NCI-H1092 treated with DMSO at 0.1 percent for 48 hours (cell line): ENCODE measurements at places on chromosomes 16 and 17.

GRCh38 chr17:28324267-28324745, 5.3 kb downstream of the TMEM97 start:
- DNase-seq: no peak

DNA sequence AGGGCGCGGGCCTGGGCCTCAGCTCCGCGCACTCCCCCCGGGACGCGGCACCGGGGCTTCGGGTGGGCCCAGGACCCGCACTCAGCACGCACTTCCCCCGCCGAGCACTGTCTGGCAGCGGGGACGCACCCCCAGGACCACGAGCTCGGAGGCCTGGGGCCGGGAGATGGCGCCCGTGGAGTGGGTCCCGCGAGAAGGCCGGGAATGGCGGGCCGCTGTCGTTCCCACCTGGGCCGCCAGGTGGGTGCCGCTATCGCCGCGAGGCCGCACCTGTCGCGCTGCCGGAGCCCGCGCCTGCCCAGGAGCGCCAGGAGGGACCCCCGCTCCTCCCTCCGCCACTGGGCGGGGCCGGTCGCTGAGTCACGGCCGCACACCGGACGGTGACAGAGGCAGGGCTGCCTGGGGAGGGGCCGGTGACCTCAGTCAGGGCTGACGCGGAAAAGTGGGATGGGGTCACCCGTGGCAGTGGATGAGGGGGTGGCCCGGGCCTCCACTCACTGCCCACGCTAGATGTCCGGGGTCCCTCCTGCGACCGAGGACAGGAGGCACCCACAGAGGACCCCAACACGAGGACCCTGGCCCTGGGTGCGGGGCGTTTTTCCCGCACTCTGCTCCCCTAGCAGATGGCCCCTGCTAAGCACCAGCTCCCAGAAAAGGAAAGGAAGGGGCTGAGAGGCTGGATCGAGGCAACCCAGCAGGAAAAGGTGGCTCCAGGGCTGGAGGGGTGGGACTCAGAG, 6.9 kb upstream of the ACTG1 start:
- no peak for DNase-seq

- DNase-seq: no peak
Measured at GRCh38 chr17:50426472-50426782, 409 bp downstream of the ACSF2 start.

- DNase-seq: no peak
Measured at GRCh38 chr17:81285179-81285878, 9.8 kb downstream of the SLC38A10 start.

DNA sequence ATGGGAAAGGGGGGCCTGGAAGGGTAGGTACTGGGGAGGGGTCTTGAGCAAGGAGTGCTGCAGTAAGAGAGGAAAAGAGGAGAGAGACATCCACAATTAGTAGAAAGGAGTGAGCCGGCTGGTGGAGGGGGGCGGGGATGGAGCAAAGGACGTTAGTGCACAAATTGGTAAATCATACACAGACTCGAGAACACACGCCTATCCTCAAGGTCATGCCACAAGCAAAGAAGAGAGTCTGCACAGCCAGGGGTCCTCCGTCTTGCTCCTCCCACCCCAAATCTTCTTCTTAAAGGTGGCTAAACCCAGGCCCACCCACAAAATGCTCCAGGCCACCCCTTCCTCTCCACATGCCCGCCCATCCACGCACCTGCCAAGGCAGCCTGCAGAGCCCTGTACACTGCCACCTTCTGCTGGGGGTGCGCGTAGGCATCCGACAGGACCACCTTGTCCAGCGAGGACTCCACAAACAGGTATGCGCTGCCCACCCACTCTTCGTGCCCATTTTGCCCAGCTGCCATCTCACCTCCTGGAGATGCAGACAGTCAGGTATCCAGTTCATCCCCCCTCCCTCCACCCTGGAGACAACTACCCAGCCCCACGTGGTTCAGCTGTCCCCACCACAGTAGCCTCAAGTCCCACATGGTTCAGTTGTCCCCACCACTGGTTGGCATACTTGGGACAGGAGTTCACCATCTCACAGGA, 3.4 kb downstream of the TRADD start:
- DNase-seq: no peak

GRCh38 chr17:3469529-3469928, 2.1 kb downstream of the SPATA22 start:
- no peak for DNase-seq

- DNase-seq: no peak
Measured at GRCh38 chr17:33686171-33686570, 393.1 kb upstream of the ASIC2 start.
